Parietal lobe (tissue), 2 donors: ENCODE measurements at places on chromosomes 11 and 22. TPM values are rescaled to one million over a fixed set of nuclear protein-coding genes. Genes with fewer than 3 reads are reported as not detected.

RAB6A gene
- total RNA-seq = 297 TPM

CHADL gene
- 3.4 TPM for total RNA-seq

VWCE gene
- total RNA-seq = 7.2 TPM

NPAS4 gene
- 2.2 TPM for total RNA-seq

TCIRG1 gene
- total RNA-seq = 4.7 TPM

TBRG1 gene
- 50.1 TPM for total RNA-seq

UCP3 gene
- total RNA-seq = 6.3 TPM

OR10V1 gene
- not detected for total RNA-seq

LRRC74B gene
- total RNA-seq = 0.31 TPM

CD3D gene
- not detected for total RNA-seq

FAM227A gene
- 17.2 TPM for total RNA-seq

SLC6A5 gene
- not detected for total RNA-seq

OR2AG1 gene
- not detected for total RNA-seq

MMP8 gene
- total RNA-seq = not detected

PNPLA5 gene
- not detected for total RNA-seq

SBF2 gene
- 228 TPM for total RNA-seq

IFITM10 gene
- 0.94 TPM for total RNA-seq
